ENCODE measurements at places on chromosomes 3 and 15.

DNA sequence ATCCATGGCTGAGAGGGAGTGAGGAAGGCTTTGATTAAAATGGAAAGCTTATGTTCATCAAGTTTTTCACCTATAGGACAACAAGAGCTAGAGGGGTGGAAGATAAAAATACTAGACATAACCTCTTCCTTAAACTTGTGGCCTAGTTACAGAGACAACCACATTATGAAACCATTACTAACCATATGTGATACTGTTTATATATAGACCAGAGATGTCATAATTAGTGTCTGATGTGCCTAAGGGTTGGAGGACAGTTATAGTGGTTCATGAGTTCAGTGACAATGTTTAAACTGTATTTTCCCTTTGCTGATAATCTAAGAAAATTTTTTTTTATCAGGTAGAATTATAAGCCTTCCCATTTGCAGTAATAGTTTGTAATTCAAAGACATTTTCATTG is 23.7 kb downstream of the PHLDB2 start:
- no peak for DNase-seq

DNA sequence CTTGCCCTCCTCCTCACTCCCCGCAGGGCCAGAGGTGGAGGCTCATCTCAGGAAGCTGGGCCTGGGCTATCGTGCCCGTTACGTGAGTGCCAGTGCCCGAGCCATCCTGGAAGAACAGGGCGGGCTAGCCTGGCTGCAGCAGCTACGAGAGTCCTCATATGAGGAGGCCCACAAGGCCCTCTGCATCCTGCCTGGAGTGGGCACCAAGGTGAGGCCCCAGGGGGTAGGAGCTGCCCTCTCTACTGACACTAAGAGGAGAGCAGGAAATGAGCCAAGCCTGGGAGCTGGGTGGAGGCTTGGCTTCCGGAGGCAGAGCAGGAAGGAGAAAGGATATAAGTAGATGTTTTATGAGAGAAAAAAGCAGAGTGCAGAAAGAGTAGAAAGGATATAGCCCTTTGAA is 4.9 kb downstream of the OGG1 start:
- no peak for DNase-seq

- no peak for DNase-seq
Observed at GRCh38 chr3:63470745-63471144, 181.7 kb upstream of the SNTN start.

DNA sequence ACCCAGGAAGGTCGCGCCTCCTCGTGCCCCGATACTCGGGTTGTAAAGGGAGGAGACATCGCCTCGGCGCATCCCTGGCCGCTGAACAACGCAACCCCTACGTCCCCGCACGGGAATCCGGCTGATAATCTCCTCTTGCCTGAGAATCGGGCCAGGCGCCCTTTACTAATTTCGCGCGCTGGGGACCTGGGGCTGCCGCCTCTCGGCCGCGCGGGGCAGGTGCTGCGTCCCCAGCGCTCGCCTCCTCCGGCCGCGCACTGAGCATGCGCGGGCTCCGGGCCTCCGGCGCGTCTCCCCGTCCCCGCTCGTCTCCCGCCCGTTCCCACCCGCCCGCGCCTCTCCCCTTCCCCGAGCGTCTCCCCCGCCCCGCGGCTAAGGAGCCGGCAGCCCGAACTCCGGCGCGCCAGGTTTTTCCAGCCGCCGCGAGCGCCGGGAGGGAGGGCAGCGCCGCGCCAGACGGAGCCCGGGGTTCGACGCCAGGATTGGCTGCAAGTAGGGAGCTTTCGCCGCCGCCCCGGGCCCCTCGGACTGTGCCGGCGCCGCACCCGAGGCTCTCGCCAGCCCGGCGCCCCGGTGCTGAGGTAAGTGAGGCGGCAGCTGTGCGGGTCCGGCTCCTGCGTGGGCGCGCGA is at the start of gene CNTN4:
Gene CNTN4, plus strand, starts transcription at position 469 of the 630 bp plus-strand sequence.
- no peak for DNase-seq

GRCh38 chr3:188689101-188689574 is 482.6 kb upstream of the TPRG1 start:
- DNase-seq = no peak

- DNase-seq = no peak
Observed at GRCh38 chr3:134464064-134464688, 21.6 kb downstream of the ANAPC13 start.

DNA sequence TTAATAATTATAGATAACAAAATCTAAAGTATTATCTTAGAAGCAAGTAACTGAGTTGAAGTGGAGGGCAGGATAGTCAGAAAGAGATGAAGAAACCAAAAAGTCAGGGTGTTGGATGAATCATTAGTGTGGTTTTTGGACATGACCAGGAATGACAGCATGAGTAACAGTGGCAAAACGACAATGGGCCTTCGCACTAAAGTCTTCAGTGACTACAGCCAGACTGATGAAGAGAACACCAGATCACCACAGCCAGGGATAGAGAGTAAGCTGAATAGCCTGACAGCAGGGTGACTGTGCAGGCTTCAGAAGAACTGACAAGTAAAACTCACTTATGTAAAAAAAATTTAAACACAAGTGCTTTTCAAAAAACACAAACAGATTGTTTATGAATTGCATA is 96.0 kb upstream of the MELTF start:
- DNase-seq = no peak

- DNase-seq = no peak
Observed at GRCh38 chr3:55704521-55704920, 217.4 kb upstream of the WNT5A start.
